ENCODE measurements at places on chromosomes 7 and 10. TPM values are rescaled to one million over a fixed set of nuclear protein-coding genes. Genes with fewer than 3 reads are reported as not detected.
A peak's percentile ranks its signal among the peaks of the same experiment; 100 is the strongest.

GRCh38 chr10:77501152-77501845 lies 136.3 kb downstream of the KCNMA1 start:
- peak; percentile 75 for DNase-seq

DNA sequence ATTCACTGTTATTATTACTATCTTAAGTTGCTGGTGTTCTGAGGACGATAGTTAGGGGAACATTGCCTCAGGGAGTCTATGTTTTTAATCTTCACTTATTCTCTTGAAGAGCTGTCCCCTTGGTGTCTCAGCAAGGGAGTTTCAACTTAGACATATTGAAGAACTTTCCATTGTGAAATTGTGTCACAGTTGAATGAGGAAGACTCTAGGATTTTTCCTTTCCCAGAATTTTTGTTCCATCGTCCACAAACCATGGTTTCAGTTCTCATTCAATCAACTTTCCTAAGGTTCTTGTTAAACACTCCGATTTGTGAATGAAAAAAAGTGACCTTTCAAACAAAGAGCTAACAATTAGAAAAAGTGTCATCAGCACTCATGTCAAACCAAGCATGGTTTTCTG lies 128.3 kb downstream of the GATA3 start:
- no peak for DNase-seq

DNA sequence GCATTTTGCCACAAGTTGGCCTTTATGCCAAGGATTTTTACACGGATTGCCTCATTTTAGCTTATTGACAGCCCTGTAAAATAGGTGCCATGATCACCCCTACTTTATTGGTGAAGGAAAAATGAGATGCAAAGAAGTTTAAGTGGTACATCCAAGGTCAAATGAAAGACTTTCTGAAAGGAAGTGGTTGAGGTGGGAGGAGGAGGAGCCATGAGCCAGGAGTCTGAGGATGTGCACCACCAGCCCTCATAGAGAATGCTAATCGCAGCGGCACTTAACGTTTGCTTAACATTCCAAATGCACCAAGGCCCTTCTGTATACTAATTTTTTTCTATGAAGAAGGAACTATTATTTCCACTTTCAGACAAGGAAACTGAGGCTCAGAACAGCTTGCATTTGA lies 31.0 kb upstream of the LRRC18 start:
- DNase-seq, result no peak

- peak; percentile 33 for DNase-seq
Observed at GRCh38 chr7:135558337-135558767, 635 bp downstream of the NUP205 start.

Gene CHST15
- total RNA-seq, result 38.3 TPM

Gene CPED1
- total RNA-seq, result 0.52 TPM

Gene GSTO2
- total RNA-seq, result 8.9 TPM

Gene C10orf143
- not detected for total RNA-seq

Gene OR6V1
- not detected for total RNA-seq

Gene SMO
- total RNA-seq, result 6.3 TPM
